Renal cortical epithelial cell (primary cell): ENCODE measurements at places on chromosomes 6 and 20.
A peak's percentile ranks its signal among the peaks of the same experiment; 100 is the strongest.

DNA sequence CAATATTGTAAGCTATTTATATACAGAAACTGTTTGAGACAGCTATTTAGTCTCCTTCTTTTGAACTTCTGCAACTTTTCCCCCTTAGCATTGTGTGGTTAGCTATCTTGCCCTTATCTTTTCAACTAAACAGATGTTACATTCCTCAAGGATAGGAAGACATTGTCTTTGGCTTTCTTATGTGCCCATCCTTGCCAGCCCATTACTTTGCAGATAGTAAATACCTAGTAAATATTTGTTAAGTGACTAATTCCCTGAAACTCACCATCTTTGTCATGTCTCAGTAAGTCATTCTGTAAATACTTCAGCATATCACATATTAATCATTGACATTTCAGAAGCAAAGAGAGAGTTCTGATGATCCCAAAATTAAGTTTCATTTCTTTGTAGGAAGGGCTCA, 69.1 kb upstream of the FLRT3 start:
- DNase-seq = peak; percentile 87

GRCh38 chr20:32201296-32201976, 6.1 kb downstream of the PLAGL2 start:
- no peak for DNase-seq

GRCh38 chr6:101454106-101454676, 60.7 kb downstream of the GRIK2 start:
- DNase-seq = no peak

DNA sequence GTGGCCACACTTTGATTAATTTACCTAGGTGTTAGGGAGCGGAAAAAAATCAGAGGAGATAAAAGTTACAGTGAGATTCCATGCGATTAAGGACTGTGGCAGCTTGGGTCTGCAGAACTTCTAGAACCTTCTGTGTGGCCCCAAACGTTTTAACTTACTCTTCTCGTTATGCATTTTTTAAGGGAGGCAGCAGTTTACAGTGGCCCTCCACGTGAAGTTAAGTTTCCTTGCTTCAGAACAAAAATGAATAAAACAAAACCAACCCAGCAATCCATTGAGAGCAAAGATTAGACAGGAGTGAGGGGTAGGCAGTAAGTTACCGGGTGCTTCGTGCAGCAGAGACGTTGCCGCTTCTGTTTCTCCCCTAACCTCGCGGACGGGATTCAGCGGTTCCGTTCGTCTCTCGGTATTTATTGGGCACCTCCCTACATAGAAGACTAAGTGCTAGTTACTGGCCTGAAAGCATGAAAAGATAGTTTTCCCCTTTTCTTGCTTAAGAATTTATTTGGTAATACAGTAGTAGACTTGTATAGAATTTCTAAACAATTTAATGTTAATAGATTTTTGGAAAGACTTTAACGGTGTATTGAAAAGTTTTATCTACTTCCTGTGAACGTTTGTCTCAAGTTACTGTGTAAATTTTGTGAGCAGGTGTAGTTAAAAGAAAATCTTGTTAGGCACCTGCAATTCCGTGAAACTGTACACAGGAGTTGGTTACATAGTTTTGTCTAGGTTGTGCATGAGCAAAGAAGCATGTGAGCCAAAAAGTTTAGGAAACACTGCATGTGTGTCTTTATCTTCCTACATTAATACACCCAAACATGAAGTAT, 1.1 kb downstream of the BAG2 start:
- DNase-seq = peak; percentile 13

- DNase-seq = peak; percentile 97
These were observed 1252.8 kb upstream of the GJE1 start for GRCh38 chr6:140879946-140880345.

DNA sequence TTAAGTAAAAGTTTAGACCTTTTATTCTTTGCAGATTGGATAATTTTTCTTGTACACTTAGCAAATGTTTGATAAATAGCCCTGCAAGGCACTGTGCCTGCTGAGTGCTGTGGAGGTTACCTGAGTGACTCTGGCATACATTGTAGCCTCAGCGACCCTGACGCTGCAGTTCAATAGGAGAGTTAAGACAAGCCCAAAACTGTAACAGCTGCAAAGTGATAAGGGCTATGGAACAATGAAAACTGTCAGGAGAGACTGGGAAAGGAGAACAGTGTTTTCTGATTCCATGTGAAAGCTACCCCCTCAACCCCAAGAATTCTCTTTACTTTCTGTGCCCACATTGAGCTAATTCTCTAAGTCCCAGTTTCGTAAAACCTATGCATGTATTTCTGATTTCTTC, 22.2 kb downstream of the HIVEP1 start:
- DNase-seq = no peak

DNA sequence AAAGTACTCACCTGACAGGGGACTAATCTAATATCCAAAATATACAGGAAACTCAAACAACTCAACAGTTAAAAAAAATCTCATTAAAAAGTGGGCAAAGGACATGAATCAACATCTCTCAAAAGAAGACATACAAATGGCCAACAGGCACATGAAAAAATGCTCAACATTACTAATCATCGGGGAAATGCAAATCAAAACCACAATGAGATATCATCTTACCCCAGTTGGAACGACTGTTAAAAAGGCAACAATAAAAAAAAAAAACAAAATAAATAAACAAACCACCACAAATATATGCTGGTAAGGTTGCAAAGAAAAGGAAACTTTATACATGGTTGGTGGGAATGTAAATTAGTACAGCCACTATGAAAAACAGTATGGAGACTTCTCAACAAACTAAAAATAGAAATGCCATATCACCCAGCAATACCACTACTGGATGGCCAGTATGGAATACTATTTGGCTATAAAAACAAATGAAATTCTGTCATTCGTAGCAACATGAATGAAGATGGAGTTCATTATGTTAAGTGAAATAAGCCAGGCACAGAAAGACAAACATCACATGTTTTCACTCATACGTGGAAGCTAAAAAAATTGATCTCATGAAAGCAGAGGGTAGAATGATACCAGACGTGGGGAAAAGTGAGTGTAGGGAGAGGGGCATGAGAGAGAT, 6.6 kb downstream of the SIRPB2 start:
- DNase-seq = no peak
